ENCODE measurements at places on chromosomes 1 and 21.

DNA sequence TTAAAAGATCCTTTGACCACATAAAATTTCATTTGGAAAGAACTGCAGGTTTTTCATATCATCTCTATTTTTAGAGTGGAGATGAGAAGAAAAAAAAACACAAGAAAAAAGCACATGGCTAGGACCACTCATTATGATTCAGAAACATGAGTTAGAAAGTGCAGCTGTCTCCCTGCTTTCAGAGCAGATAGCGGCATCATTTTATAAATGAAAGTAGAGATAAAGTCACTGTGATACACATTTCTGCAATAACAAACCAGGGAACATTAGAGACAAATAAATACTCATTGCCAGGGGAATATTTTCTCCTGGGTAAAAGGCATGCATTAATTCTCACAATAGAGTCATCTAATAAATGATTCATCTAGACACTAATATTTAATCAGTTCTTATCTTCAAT is 87.5 kb upstream of the PLPPR4 start:
- DNase-seq = no peak

DNA sequence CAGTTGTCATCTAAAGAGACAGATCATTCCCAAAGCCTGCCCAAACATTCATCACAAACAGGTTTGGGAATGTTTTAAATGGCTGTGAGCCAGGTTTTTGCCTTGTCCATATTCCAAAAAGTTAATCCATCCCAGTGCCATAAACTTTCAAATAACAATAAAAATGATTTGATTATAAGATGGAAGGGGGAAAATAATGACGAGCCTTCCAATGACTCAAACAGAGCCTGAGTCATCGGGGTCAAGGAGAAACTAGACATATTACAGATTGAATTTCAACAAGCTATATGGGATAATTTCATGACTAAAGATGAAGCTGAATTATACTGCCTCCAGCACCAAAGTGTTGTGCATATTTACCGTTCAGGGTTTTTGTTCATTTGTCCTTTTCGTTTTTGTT is 195.8 kb upstream of the PKN2 start:
- no peak for DNase-seq

GRCh38 chr21:45547545-45547900 is 5.3 kb upstream of the SLC19A1 start:
- no peak for DNase-seq

GRCh38 chr21:38228537-38228936 is 28.3 kb upstream of the KCNJ15 start:
- no peak for DNase-seq

DNA sequence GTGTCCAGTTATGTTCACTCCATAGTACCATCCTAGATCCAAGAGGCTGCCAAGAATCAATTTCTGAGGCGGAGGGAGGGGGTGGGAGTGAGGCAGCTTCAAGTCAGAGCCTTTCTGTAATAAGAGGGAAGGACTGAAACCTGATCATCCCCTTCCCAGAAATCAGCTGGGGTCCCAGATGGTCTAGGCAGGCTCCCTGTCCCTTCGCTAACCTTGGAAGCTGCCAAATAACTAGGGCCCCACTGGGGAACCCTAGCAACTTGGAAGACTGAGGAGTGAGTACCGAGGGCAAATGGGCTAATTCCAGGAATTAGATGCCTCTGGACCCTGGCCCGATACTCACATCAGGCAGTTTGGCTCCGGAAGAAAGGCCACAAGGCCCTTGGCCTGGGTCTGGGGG is 113.3 kb downstream of the NAV1 start:
- peak; percentile 86 for DNase-seq

- DNase-seq = peak; percentile 83
Observed at GRCh38 chr1:81305997-81306452, 494.7 kb upstream of the ADGRL2 start.

DNA sequence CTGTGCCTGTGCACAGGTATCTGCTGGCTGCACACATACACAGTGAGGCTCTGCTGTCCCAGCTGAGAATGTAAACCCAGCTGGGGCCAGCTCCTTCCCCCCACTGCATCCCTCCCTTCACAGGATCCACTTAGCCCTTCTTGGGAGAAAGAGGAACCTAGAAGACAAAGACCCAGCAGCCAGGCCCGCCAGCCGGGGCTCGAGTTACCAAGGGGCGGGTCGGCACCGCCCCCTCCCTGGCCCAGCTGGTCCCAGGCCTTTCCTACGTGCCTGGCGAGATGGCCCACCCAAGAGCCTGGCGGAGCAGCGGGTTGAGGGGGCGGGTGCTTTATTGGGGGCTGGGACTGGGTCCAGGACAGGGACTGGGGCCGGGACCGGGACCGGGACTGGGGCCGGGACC is 2.1 kb downstream of the SH3BGRL3 start:
- DNase-seq = peak; percentile 80

- no peak for DNase-seq
Observed at GRCh38 chr1:197994907-197995407, 77.8 kb downstream of the LHX9 start.

GRCh38 chr1:41762777-41763176 is 155.9 kb downstream of the HIVEP3 start:
- no peak for DNase-seq

DNA sequence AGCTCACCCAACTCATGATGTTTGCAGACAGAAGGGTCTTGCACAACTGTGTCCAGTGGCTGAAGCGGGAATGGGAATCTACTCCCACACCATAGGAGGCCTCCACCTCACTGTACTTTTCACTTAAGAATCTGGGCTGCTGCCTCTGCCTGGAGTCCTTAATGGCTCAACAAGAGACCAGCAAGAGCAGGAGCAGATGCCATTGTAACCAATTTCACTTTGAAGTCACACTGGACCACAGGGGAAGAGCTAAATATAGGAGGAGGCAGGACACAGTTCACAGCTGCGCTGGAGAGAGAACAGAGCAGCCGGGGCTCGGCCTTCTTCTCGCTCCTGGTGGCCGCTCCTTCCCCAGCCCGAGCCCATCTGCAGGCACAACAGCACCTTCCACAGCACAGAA is 120.4 kb downstream of the SIPA1L2 start:
- no peak for DNase-seq

GRCh38 chr1:207890136-207890738 is 20.7 kb downstream of the CD34 start:
- no peak for DNase-seq

GRCh38 chr21:17947531-17947930 is 128.4 kb upstream of the C21orf91 start:
- no peak for DNase-seq

DNA sequence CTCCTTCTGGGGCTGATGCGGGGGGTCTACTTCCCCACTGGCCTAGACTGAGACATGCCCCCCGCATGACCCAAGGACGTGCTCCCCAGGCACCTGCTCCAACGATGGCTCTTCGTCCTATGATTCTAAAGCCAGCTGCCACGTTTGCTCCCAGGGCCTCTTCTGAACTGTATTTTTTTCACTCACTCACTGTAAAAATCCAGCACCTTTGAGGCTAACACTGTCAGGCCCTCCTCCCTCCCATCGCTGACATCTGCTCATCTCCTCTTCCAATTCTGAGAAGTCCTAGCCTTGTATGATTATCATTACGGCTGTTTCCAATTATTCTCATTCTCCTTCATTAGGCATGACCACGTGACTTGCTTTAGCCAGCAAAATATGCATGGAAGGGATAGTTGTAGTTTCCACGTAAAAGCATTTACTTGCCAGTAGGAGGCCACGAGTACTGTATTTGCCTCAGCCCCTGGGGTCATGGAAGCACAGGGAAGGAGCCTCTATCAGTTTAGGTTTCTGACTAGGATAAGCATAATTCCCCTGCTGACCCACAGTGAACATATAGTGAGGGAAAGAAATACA is 19.1 kb upstream of the EDN2 start:
- DNase-seq = peak; percentile 87

- no peak for DNase-seq
Observed at GRCh38 chr21:38342739-38343138, 85.9 kb downstream of the KCNJ15 start.

- DNase-seq = no peak
Observed at GRCh38 chr1:165173409-165173808, 183.1 kb downstream of the LMX1A start.

- DNase-seq = no peak
Observed at GRCh38 chr1:86960548-86960947, 46.1 kb downstream of the HS2ST1 start.

DNA sequence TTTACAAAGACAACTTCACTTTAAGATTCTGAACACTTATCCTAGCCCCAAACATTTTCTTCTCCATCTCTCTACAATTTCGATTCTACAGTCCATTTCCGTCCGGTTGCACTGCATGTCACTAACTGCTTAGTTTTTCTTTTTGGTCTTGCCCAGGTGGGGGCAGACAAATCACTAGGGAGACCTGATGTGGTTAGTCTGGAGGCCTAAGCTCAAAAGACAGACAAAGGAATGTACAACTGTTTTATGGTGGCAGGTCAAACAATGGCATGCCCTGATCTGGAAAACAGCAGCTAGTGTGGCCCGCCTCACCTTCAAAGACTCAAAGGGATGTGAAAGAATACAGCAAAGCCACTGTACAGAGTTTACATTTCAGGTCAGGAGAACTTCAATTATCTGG is 3.8 kb downstream of the ETV3 start:
- DNase-seq = no peak

DNA sequence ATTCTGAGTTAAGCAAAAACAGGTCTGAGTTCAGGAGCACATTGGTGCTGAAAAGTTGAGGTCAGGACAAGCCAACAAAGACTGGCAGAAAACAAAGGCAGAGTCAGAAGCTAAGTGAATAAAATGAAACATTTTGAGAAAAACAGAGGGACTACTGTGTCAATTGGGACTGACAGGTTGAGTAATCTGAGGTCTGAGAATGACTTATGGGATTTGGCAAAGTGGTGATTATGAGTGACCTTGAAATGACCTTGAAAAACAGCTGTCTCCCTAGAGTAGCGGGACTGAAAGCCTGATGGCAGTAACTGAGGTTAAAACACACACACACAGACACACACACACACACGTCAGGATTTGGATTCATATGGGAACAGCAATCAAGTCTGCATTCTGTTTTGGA is 8.8 kb upstream of the COG2 start:
- DNase-seq = peak; percentile 70

DNA sequence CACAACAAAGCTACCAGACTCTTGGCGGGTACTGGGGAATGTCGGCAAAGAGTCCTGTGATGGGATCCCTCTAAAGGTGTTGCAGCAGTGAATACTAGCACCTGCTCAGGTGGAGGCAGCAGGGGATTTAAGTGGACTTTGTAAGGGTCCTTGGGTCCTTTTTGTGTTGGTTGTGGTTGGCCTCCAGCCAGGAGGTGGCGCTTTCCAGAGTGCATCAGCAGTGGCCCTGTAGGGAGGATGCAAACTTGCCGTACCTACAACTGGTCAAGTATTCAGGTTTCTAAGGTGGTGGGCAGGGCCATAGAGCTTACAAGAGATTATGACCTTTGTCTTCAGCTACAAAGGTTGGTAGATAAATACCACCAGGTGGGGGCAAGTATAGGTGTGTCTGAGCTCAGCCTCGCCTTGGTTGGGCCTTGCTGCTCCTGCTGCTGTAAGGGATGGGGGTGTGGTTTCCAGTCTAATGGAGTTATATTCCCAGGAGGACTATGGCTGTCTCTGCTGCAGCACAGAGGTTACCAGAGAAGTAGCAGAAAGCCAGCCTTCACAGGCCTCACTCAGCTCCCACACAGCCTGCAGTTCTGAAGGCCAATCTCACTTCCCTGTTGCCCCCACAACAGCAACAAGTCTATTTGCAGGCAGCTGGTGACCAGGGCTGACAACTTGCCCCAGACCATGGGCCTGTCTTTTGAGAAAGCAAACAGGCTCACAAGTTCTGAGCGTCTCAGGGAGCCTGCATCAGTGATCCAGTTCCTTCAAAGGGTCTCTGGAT is 7.3 kb downstream of the OR2M5 start:
- no peak for DNase-seq

- DNase-seq = peak; percentile 89
Observed at GRCh38 chr1:222634180-222635013, 16.5 kb downstream of the MIA3 start.

GRCh38 chr1:156496211-156496761 is 4.3 kb downstream of the MEF2D start:
- DNase-seq = peak; percentile 82

GRCh38 chr21:36156815-36157670 is at the start of gene DOP1B:
Gene DOP1B (plus strand): TSS chr21:36156824. CDS start chr21:36164734, 7,910 bp downstream.
- DNase-seq = peak; percentile 64

DNA sequence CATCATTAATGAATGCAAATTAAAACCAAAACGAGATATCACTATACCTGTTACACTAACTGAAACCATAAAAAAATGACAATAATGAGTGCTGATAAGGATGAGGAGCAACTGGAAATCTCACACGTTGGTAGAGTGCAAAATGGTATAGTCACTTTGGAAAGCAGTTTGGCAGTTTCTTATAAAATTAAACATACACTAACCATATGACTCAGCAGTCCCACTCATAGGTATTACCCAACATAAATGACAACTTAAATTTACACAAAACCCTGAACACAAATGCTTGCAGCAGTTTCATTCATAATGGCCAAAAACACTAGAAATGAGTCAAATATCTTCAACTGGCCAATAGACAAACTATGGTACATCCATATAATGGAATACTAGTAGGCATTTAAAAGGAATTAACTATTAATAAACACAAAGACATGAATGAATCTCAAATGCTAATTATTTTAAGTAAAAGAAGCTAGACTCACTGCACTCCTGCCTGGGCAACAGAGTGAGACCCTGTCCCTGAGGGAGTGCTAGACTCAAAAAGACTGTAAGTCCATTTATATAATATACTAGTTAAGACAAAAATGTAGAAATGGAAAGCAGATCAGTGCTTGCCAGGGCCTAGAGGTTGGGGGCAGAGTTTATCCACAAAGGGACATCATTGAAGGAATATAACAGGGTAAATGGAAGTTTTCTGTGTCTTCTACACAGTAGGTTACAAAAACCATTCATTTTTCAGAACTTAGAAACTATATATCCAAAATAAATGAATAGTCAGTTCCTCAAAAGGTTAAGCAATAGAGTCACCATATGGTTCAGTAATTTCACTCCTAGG is 77.4 kb downstream of the EIF4G3 start:
- DNase-seq = no peak

- peak; percentile 61 for DNase-seq
Observed at GRCh38 chr1:8643542-8644536, 173.6 kb downstream of the RERE start.

- no peak for DNase-seq
Observed at GRCh38 chr1:20603504-20604464, 14.9 kb downstream of the CDA start.
